Large intestine (tissue), 12 donors: ENCODE measurements at places on chromosomes 5 and 9.
A peak's percentile ranks its signal among the peaks of the same experiment; 100 is the strongest.

DNA sequence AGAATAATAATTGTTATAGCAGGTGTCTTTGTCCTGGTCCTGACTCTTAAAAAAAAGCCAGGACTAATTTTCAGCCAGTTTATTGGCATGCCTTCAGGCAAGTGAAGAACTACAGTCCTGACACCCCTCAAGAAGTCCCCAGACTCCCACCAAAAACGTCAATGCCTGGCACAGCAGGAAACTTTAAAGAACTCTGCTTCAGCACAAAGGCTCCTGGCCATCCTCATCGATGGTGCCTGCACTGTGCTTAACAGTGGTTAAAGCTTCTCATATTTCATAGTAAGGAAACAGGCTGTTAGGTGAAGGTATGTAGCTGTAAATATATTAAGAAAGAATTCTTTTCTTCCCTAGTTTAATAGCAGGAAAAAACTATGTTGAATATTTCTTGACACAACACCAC is 280.1 kb upstream of the PUM3 start:
- no peak for DNase-seq

GRCh38 chr5:54062958-54063357 is 247.4 kb downstream of the ARL15 start:
- DNase-seq, result no peak

- peak; percentile 46 for DNase-seq
Observed at GRCh38 chr5:69276422-69277174, 41.9 kb downstream of the CDK7 start.

- no peak for DNase-seq
Observed at GRCh38 chr5:14870337-14871213, 1.0 kb downstream of the ANKH start.

- no peak for DNase-seq
Observed at GRCh38 chr5:638501-639252, 26.5 kb downstream of the CEP72 start.

GRCh38 chr9:93231121-93231694 is 47.3 kb downstream of the WNK2 start:
- peak; percentile 81 for DNase-seq

- DNase-seq, result no peak
Observed at GRCh38 chr9:125515983-125516940, 190.7 kb downstream of the MAPKAP1 start.

GRCh38 chr9:15155323-15155722 is 151.7 kb downstream of the TTC39B start:
- no peak for DNase-seq

- no peak for DNase-seq
Observed at GRCh38 chr5:108367679-108368334, 14.1 kb downstream of the FBXL17 start.

- DNase-seq, result no peak
Observed at GRCh38 chr9:36815023-36815422, 219.0 kb downstream of the PAX5 start.

DNA sequence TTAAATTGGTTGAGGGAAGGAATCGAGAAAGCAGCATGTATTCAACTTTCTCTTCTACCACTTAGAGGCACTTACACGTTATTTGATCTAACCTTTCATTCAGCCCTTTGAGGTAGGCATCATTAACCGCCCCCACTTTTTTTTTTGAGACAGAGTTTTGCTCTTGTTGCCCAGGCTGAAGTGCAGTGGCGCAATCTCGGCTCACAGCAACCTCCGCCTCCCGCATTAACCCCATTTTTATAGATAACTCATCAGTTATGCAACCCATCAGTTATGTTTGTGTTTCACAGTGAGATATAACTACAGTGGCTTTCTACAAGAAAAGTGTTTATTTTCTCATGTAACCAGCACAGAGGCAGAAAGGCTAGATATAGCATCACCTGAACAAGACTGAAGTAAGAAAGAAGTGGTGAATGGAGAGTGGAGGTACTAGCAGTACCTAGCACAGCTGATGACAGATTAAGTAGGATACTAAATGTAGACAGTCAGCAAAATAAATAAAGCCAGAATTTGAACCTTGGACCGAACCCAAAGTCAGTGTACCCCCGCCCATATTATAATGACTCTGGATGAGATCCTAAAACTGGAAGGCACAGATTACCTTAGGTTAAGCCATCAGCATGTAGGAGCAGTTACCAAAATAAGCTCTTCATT is 91.2 kb downstream of the PJA2 start:
- DNase-seq, result no peak
